ENCODE measurements at places on chromosomes 2 and 18.

- no peak for DNase-seq
Measured at GRCh38 chr2:196931555-196931954, 5.0 kb upstream of the PGAP1 start.

DNA sequence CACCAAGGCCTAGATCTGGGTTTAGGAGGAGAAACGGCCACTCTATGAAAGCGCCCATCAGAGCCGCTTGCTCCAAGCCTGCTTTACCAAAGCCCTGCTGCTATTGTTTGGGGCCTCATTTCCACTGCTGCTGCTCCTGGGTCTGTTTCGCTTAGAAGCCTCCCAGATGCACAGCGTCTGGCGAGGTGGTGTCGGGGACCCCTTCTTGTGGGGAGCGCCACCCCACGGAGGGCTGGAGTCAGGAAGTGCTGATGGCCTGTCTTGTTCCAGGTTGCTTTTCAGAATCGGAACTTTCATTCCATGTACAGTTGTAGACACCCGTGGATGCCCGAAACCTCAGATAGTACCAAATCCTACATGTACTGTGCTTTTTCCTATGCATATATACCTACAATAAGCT, 204.9 kb upstream of the TWIST2 start:
- no peak for DNase-seq

GRCh38 chr2:33484042-33484621, 7.7 kb downstream of the RASGRP3 start:
- DNase-seq: no peak

- no peak for DNase-seq
Measured at GRCh38 chr2:239775623-239776435, 249.3 kb downstream of the NDUFA10 start.

GRCh38 chr2:119739580-119740255, 20.0 kb upstream of the PTPN4 start:
- no peak for DNase-seq

DNA sequence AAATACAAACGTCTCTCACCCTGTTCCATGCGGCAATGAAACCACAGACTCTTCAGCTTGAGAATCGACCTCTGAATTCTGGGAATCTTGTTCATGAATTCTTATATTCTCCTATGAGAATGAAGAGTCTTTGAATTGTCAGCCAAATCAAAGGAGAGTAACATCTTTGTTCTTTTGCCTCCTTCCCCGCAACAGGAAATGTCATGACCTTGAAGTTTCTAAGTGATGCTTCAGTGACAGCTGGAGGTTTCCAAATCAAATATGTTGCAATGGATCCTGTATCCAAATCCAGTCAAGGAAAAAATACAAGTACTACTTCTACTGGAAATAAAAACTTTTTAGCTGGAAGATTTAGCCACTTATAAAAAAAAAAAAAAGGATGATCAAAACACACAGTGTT, 21.8 kb downstream of the TNFAIP6 start:
- peak; percentile 29 for DNase-seq

GRCh38 chr2:213932-214693, 49.7 kb downstream of the SH3YL1 start:
- no peak for DNase-seq

- no peak for DNase-seq
Measured at GRCh38 chr2:149747456-149747855, 159.9 kb upstream of the MMADHC start.

DNA sequence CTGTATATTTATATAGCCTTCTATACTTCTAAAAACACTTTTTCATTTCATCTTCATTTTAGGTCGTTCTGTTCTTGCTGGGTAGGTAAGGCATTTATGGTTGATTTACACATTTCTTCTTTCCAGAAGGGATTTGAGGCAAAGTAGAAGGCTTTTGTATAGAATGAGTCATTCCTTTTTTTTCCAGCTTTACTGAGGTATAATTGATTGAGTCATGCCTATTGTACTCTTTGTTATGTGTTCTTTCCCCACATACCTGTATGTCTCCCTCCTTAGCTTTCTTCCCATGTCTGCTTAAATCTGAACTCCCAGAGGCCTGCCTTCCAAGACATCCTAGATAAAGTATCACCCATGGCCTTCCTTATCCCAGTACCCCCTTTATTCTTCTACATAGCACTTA, 4.8 kb upstream of the CDC42EP3 start:
- no peak for DNase-seq

- no peak for DNase-seq
Measured at GRCh38 chr2:191889931-191890330, 43.0 kb upstream of the CAVIN2 start.

- no peak for DNase-seq
Measured at GRCh38 chr2:7847321-7847720, 834.5 kb upstream of the ID2 start.

DNA sequence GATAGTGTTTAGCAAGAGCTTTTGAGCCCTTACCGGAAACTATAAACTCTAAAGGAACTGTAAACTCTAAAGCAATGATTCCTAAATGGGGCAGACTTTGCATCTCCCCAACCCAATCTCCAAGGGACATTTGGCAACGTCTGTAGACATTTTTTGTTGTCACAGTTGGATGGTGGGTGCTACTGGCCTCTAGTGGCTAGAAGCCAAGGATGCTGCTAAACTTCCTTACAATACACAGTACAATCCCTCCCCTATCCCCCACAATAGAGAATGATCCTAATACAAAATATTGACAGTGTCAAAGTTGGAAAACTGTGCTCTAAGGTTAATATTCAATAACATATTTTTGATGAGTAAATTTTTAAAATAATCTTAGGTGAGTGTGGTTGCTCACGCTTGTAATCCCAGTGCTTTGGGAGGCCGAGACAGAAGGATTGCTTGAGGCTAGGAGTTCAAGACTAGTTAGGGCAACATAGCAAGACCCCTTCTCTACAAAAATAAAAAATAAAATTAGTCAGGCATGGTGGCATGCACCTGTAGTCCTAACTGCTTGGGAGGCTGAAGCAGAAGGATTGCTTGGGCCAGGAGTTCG, 66.7 kb downstream of the PTPN4 start:
- peak; percentile 59 for DNase-seq

GRCh38 chr2:197708331-197708730, 3.2 kb downstream of the MARS2 start:
- DNase-seq: peak; percentile 49

GRCh38 chr18:74395648-74396154, 61.4 kb downstream of the DIPK1C start:
- DNase-seq: no peak

DNA sequence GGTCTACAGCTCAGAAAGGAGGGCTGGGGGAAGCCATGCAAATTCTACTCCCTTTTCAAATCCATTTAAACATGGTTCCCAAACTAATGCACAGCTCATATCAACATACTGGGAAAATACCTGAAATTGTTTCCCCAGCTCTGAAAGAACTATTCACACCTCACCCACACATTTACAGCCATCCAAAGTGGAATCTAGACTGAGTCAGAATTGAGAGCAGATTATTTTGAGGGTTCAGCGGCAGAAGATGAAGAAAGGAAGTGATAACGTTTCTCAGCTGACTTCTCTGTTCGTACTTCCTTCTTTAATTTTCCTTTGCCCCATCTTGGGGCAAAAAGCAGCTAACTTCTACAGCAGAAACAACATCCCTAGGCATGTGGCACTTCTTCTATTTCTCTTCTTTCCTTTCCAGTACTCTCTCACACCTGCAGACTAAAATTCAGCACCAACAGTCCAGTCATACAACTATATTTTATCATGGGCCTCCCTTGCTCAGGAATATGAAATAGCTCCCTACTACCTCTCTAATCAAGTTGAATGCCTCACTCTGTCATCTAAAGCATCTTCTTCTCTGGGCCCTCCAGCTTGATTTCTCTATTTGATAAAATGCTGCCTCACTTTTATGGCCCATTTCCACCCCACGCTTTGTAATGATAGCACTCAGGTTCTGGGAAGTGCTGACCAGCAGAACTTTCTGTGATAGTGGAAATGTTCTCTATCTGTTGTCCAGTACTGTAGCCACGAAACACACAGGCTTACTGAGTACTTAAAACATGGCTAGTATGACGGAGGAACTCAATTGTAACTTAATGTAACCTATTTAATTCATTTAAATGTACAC, 35.9 kb downstream of the ARHGAP25 start:
- peak; percentile 24 for DNase-seq

DNA sequence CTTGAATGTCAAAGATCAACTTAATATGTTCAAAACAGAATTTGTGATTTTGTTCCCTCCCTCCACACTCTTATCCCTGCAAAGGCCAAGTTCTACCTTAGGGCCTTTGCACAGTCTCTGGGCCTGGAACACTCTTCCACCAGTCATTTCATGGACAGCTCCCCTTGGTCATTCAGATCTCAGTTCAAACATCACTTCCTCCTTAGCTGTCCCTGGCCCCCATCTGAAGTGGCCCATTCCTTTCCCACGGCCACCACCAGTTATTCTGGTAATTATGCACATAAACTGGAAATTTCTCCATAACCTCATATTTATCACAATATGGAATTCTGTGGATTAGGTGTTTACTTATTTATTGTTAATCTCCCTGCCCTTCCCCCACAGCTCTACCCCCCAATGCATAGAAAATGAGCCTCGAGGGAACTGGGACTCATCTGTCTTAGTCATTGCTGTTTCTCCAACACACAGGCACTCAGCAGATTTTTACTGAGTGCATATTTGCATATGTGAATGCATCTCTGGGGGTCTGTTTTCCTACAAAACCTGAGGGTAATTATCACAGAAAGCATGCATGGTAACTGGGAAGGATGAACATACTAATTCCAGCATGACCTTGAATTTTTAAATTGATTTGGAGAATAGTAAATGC, 35.5 kb upstream of the SPTBN1 start:
- no peak for DNase-seq

DNA sequence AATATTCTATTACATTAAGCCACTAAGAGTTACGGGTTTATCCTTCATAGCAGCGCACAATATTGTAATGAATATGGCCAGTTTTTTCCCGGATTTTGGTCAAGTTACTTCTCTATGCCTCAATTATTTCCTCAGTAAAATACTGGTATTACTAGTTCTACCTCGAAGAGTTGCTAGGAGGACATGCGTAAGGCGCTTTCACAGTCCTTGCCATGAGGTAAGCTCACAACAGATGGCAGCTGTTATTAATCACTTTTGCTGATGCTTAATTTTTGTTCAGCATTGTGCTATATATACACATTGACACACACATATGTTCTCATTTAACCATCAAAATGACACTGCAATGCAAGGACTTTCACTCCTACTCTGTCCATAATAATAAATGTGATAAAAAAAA, 101.5 kb downstream of the SCG2 start:
- DNase-seq: no peak

DNA sequence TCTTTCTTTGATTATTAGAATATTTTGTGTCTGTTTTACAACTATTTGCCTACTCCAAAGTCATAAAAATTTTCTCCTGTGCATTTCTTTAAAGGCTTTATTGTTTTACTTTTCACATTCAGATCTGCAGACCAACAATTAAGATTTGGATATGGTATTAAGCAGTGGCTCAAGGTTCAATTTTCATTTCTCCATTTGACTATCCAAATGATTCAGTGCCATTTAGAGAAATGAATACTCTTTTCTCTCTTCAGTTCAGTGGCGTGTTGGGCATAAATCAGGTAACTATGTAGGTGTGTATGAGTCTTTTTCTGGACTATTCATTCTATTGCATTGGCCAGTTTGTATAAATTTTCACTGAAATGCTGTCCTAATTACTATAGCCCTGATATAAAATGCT, 57.3 kb upstream of the IL1R1 start:
- DNase-seq: no peak

GRCh38 chr2:215780907-215781685, 232.3 kb downstream of the MREG start:
- DNase-seq: no peak

DNA sequence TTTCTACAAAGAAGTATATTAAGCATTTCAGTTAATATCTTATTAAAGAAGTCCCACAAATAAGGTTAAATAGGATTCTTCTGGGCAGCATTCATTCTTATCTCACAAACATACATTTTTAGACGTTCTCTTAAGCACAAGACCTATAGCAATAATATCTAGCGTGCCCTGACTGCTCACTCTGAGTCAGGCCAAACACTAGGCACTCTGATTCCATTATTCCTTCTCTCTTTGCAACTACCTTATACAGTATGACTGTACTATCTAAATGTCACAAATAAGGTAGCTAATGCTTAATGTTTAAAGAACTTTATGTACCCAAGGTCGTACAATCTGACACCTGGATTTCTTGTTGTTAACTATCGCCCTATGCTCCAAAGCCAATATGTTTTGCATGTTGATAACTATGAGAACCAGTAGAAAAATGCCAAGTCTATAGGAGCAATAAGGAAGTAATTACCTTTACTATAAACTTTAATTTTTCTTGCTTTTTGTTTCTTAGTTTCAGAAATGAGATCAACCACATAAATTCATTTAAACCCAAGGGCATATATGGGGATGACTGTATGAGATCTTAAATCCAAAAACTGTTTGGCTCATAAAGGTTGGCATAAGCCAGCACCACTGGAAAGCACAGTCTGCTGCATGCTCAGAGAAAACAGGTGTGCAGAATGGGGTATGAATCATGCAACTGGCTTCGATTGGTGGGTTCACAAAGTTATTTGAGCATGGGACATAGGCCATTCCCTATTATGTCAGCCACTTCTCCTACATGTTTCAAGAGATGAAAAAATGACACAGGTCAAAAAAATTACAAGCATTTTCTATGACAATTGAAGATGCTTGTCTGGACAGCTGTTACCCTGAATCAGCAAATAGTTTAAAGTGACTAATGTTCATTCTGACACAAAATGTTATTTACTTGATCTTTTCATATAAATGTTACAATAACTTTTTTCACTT, 352.0 kb downstream of the IRS1 start:
- DNase-seq: no peak

GRCh38 chr18:55243857-55244256, 284.6 kb upstream of the CCDC68 start:
- DNase-seq: no peak

DNA sequence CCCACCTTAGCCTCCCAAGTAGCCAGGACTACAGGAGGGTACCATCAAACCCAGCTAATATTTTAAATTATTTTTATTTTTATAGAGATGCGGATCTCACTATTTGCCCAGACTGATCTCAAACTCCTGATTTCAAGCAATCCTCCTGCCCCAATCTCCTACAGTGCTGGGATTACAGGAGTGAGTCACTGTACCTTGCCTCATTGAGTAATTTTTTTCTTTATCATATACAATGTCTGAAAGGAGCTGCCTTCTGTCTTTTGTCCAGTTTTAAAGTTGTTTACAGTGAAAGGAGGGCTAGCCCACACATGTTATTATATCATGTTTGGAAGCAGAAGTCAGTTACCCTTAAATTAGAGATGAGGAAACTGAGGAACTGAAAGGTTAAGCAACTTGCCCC, 32.5 kb downstream of the PRKRA start:
- peak; percentile 67 for DNase-seq

- peak; percentile 89 for DNase-seq
Measured at GRCh38 chr2:207143215-207144172, 22.3 kb downstream of the KLF7 start.

GRCh38 chr2:181348107-181348837, 108.9 kb upstream of the ITGA4 start:
- DNase-seq: no peak

GRCh38 chr2:148957023-148957422, 81.5 kb upstream of the LYPD6B start:
- no peak for DNase-seq

All from mesenchymal stem cell (in vitro differentiated cells and primary cell).